ENCODE measurements at places on chromosomes 1 and 21. TPM values are rescaled to one million over a fixed set of nuclear protein-coding genes. Genes with fewer than 3 reads are reported as not detected.

The NCAM2 gene
- 123 TPM for total RNA-seq

The AMY2B gene
- total RNA-seq = 72.0 TPM

The OR6N1 gene
- not detected for total RNA-seq

The TDRD5 gene
- total RNA-seq = 1.3 TPM

The FAM131C gene
- total RNA-seq = 4.9 TPM
